Stimulated activated CD8-positive, alpha-beta memory T cell treated with anti-CD3 and anti-CD28 coated beads, Interleukin-15, amount 100 ng/mL, for 48 hours (primary cell): ENCODE measurements at places on chromosomes 12 and 14.

DNA sequence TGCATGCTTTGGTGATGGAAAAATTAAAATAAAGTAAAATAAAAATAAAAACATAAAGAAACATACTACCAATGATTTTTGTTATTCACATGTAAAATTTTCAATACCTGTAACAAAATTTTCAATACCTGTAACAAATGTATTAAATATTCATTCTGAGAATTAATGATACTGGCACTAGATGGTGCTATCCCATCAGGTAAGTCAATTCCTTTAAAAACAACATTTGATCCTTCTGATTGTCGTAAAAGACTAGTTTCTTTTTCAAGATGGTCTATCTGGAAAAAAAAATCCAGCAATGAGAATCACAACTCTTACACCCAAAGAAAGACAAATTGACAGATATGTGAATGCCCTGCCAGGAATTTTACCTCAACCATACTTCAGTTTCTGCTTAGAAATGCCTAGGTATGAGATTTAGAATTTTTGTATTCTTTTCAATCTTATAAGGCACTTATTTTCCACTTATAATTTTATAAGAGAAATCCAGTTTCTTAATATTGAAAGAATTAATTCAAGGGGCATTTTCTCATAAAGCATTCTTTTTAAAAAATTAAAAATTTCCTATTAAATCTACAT, 30.7 kb downstream of the CEP290 start:
- no peak for DNase-seq

GRCh38 chr14:34324363-34324795, 137.7 kb downstream of the SPTSSA start:
- no peak for DNase-seq

GRCh38 chr12:71174146-71174545, 16.3 kb upstream of the TSPAN8 start:
- no peak for DNase-seq

DNA sequence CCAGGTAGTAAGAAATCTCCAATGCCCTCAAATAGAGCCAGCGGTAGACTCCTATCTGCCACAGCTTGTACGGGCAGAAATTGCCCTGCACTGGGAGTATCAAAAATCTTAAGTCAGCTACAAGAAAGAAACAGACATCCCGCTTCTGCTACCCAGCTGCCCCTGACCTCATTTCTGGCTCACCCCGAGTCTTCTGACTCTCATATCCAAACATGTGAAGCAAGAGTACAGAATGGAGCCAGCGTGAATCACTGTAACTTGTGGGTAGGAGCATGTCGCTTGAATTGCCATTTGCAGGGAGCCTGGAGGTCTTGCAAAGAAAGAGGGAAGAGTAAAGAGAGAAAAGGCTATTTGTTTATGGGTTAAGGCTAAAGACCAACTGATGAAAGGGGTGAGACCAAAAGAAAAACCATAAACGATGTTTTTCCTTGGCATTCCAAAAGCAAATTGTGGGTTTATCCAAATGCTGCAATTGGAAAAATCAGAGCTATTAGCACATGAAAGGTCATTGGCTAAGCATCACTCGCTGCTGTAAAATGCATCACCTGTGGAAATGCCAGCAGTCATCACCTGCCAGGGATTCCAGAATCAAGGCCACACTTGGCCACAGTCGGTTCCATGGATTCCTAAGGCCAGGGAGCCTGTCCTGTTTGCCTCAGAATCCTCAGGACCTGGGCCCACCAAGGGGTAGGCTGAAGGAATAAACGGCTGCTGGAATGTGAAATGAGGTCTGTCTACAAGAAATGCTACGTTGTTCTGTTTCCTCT, 86.6 kb downstream of the FOXN3 start:
- no peak for DNase-seq

DNA sequence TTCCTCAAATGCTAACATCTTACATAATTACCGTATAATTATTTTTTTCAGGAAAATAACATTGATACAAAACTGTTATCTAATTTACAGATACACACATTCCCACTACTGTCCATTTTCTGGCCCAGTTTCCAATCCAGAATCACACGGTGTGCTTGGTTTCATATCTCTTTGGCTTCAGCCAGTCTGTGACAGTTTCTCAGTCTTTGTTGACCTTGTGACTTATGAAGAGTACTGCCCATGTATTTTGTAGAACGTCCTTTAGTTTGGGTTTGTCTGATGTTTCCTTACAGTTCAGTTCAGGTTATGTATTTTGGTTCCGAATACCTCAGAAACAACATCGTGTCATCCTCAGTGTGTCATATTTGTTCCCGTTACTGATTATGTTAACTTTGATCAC, 16.2 kb downstream of the RXYLT1 start:
- no peak for DNase-seq

GRCh38 chr14:89578156-89578555, 161.1 kb upstream of the FOXN3 start:
- DNase-seq, result no peak

DNA sequence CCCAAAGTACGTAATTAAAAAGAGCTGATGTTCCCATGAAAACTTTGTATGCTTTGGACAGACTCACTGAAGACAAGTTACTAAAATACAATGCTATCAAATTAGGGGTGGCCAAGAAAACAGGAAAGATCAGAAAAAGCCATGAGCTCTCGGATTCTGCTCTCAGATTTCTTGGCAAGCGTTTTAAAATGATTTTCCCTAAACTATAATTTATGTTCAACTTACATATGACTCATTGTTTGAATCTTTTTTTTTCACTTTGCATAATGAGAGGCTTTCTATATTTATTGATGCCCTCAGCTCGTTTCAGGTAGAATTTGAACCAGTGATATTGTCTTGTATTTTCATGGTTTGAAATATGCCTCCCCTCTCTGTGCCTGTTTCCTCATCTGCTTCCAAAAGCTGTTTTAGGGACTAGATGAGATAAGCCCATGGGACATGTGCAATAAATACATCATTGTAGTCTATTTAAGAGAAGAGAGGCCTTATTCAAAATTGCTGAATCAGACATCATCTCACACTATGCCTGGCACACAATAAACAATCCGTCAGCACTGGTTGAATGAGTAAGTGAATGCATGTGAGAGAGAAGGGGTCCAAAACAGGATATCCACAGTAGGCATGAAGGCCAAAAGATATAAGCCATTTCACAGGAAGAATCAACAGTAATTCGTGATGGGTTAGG, 4.7 kb upstream of the IPO8 start:
- DNase-seq, result no peak

DNA sequence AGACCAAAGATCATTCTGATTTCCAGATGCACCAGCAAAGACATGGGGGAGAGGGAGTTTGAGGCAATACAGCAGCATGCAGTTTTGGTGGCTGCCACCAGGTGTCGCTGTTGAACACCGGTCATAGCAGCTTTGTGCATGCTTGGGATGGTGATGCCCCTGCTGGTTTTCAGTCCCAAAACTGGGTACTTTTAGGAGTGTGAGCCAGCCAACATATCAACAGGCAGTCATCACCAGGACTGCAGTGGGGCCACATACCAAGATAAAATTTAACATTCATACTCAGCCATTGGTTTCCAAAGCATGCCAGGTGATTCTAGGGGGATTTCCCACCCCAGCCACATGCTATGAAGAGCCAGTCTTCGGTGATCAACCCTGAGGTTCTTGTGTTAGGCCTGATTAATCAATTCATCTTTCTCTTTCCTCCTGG, 64.2 kb downstream of the PHETA1 start:
- peak; percentile 19 for DNase-seq

DNA sequence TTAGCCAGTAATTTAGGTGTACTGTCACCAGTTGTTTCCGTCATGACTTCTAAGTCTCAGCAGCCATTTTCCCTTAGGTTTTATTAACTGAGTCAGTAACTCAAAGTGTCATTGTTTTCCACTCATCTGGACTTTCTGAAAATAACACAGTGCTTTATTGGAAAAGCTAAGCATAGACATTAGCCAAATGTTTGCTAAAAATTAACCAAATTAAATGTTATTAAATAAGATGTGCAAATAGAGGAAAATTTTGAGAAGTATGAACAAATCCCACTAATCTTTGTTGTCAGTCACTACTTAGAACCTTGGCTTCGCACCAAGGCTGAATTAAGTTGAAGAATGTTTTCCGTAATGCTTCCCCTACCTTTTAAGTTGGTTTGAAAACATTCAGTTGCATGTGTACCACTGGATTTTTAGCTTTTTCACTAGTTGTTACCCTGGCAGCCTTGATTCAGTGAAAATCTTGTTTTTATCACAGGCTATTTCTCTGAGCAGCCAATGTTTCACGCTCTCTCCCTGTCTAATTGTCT, 43.0 kb downstream of the BORCS5 start:
- no peak for DNase-seq

GRCh38 chr12:128190614-128191013, 76.4 kb upstream of the TMEM132C start:
- no peak for DNase-seq

- DNase-seq, result no peak
These were observed 17.0 kb upstream of the MIS18BP1 start for GRCh38 chr14:45270031-45270430.

DNA sequence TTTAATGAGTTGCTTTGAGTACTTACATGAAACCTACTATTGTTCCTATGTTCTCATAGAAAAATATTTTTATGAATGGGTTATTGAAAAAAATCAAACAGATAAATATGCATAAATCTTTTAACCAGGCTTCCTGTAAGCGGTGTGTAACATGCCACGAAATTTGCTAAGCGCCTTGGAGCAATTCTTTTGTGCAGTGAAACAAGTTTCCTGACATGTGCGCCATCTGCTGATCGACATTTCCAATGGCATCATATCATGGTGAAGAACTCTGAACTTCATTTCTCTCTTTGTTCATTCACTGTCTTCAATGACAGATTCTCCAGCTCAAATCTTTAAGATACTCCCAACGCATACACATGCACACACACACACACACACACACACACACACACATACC, 145.6 kb upstream of the NAV3 start:
- DNase-seq, result no peak

DNA sequence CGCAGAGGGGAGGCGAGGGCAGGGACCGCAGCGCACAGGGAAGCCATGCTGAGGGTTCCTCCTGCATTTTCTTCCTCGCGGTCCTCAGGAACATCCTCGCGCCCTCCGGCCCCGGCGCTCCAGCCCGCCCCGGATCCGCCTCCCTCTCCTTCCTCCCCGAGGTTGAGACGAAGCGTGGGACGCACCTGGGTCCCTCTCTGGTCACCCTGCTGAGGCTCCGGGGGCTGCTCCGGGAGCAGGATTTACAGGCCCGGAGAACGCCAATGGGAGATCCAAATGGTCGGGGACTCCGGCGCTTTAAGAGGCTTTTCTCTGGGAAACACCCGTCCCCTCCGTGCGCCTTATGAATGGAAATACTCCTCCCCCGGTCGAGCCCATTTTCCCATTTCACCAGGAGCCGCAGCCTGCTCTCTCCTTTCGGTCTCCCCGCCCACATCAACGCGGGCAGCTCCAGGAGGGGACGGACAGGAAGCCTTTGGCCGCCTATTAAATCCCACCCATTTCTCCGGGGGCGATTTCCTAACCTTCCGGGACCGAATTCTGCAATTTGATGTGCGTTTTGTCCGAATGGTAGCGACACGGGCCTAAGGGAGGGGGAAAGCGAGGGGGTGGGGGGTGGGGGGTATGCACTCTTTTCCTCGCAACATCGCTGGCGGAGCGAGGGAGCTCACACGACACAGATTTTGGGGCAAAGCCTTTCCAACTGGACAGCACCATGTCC, at the start of gene UNC79:
UNC79 (plus strand) TSS at position 625 of the 721 bp plus-strand sequence; CDS start at position 716, 91 bp downstream.
- DNase-seq, result no peak

GRCh38 chr14:22481546-22481945, 107.5 kb downstream of the DAD1 start:
- no peak for DNase-seq

DNA sequence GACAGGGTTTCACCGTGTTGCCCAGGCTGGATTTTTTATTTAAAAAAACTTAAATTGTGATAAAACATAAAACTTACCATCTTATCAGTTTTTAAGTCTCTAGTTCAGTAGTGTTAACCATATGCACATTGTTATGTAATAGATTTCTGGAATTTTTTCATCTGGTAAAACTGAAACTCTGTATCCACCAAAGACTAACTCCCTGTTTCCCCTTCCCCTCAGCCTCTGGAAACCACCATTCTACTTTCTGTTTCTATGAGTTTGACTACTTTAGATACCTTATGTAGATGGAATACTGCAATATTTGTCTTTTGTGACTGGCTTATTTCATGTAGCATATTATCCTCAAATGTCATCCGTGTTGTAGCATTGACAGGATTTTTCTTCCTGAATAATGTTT, 12.8 kb upstream of the PLEKHG3 start:
- no peak for DNase-seq

DNA sequence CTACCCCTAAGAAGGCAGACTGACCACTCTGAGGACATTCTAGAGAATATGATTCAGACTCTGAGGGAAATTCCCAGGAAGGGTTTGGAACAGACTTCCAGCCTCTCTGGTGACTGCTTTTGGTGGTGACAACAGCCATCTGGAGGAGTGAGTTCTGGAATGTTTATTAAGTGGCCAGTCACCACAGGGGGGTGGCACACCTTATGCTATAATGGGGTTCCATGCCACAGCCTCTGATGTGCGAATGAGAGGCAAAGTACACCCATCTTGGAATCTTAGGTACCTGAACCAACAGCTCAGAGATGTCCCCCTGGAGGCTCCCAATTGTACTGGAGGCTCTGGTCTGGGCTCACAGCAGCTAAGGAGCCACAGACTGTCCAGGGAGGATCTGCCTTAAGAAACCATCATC, 9.5 kb upstream of the TINF2 start:
- DNase-seq, result no peak

- no peak for DNase-seq
These were observed 66.3 kb downstream of the TBX5 start for GRCh38 chr12:114339626-114340025.

GRCh38 chr12:30757316-30757715, 2.6 kb upstream of the CAPRIN2 start:
- no peak for DNase-seq

GRCh38 chr14:84806622-84807021, 723.3 kb upstream of the FLRT2 start:
- no peak for DNase-seq
